ENCODE measurements at places on chromosomes 1 and 21.

- no peak for DNase-seq
These were observed 212.7 kb upstream of the FGGY start for GRCh38 chr1:59083946-59084865.

GRCh38 chr1:208688656-208689315 is 444.6 kb upstream of the PLXNA2 start:
- no peak for DNase-seq

- DNase-seq = no peak
These were observed 27.8 kb downstream of the CMPK1 start for GRCh38 chr1:47361380-47361779.

DNA sequence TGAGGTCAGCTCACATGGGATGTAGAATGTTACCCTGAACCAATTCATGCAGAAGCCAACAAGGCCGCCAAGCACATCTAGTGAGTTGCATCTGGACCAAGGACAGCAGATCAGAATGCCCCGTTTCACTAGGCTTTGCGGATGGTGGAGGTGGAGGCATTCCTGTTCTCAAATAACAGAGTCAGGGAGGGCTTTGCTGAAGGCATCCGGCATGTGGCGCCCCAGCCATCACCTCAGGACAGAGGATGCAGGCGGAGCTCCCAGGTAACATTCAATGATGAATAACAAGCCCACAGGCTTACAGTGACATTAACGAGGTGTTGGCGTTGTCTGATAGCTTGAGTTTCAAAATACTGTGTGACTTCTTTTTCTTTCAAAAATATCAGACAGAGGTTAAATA is 476.2 kb downstream of the CAMTA1 start:
- no peak for DNase-seq

DNA sequence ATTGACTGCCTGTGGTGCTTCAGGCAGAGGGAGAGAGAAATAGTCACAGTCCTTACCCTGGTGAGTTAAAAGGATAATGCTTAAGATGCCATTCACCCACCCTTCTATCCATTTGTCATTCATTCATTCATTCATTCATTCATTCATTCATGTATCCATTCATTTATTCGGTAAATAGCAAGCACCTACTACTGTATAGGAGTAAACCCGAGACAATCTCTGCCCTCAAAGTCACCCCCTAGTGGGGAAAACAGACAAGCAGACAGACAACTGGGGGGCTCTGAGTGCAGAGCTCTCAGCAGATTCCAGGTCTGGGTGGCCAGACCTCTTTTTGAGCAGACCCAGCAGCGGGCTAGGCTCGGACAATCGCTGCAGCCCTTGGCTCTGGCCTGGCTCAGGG is 14.1 kb upstream of the ACTL8 start:
- DNase-seq = no peak

DNA sequence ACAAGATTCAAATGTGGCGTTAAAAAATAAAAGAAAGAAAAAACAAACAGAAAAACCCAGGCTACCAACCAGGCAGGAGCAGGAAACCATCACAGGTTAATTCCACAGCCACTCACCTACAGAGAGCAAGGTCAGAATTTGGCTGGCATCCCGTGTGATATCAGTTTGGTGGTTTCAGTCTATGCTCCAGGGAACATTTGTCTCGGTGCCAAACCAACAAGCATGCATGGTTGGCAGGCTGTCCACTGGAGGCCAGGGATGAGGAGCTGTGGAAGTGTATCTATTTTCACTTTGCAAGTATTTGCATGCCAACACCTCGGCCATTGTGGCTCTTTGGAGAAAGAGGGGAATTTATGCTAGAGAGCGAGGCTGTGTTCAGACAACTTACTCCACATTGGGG is 53.1 kb upstream of the PROX1 start:
- no peak for DNase-seq
